ENCODE measurements at places on chromosomes 3 and 15.

- DNase-seq, result no peak
These were observed 170.7 kb downstream of the DIPK2A start for GRCh38 chr3:144142151-144142840.

DNA sequence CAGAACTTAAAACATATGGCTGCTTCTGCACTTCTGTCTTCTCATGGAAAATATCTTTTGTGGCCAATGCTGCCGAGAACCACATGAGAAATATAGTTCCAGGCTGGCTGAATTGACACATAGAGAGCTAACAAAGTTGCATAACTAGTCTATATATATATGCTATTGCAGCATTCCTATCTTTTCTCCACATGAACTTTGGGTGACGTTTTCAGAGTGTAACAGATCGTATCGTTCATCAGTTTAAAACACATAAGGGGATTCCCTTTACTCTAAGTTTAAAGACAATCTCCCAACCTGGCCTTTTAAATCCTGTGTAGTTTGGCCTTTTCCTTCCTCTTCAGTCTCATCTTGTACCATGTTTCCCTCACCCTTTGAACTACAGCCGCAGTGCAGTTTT lies 394.2 kb upstream of the CBLB start:
- DNase-seq, result no peak

DNA sequence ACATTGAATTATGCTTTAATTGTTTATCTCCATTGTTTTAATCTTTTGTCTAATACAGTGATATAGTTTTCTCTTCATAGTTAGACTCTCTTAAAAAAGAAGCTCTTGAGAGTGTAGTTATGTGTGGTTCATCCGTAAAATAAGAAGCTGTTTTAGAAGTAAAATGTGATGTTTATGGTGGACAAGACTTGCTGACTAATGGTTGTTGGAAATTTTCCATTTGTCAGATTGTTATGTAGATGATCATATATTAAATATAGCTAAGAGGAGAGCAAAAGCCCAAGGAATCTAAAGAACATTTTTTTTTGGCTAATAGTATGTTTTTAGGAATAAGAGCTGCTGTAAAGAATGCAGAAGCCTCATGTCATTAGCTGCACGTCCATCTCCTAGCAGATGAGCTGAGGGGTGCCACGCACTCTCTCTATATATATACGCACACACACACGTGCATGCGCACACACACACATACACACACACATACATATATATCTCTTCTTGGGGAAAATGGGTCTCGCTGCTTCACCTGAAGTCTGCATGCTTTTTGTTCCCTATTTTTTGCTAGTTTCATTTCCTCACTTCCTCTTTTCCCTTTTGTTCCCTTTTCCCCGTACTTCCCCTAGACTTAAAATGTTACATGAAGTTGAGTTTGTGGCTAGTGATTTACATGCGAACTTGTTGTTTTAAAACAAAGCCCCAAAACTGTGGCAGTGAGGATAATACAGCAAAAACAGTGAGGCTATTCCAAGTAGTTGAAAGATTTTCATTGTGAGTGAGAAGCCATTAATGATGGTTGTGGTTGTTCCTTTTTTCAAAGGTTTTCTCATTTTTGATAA lies 107.8 kb downstream of the MBNL1 start:
- DNase-seq, result no peak

DNA sequence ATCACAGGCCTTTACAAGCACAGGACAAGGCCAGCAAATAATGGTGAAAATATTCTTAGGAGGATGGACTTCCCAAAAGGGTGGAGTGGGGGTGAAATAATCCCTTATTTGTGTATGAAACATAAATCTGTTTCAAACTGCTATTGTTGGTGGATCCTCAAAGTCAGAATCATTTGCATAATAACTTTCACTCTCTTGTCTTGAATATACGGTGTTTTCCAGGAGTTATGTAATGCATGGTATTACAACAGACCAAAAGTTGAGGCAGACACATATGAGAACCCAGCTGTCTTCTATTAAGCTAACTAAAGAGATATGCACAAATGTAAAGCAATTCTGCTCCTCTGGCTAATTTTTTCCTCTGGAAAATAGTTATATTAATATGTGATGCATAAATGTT lies 57.7 kb downstream of the PRTG start:
- DNase-seq, result no peak

- DNase-seq, result no peak
These were observed 24.5 kb upstream of the SOX2 start for GRCh38 chr3:181687190-181687589.

DNA sequence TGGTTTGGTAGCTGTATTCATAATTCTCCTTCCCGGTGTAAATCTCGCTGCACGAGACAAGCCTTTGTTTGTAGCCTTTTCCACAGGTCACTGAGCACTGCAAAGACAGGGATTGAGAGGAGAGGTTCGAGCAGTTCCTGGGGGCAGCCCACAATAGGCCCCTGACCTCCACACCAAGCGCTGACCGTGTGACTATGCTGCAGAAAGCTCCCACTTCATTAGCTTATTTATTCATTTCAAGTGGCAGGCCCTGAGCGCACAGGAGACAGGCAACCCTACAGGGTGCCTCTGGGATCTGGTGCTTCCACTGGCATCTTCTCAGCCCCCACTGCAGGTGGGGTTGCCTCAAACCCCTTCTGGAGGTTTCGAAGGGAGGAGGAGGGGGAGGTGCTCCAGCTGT lies 140.9 kb downstream of the ADAMTS9 start:
- no peak for DNase-seq

- no peak for DNase-seq
These were observed 53.4 kb downstream of the DCBLD2 start for GRCh38 chr3:98848108-98848507.

GRCh38 chr3:63967675-63968611 lies 55.4 kb downstream of the PSMD6 start:
- DNase-seq, result peak; percentile 13

DNA sequence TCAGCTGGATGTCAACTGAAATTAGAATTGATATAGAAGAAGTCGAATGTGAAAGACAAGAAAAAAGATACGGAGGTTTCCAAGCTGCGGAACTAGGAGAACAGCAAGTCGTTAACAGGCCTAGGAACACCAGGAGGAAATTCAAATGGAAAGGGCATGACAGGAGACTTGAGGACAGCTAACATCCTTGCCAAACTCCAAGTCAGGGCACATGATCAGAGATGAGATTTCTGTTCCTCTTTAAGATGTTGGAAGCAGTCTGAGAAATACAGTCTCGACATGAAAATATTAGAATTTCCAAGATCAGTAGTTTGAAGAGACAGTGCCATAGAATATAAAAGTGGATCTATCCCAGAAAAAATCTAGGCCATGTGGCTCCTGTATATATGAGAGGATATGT lies 5.0 kb downstream of the MYO5A start:
- DNase-seq, result no peak

DNA sequence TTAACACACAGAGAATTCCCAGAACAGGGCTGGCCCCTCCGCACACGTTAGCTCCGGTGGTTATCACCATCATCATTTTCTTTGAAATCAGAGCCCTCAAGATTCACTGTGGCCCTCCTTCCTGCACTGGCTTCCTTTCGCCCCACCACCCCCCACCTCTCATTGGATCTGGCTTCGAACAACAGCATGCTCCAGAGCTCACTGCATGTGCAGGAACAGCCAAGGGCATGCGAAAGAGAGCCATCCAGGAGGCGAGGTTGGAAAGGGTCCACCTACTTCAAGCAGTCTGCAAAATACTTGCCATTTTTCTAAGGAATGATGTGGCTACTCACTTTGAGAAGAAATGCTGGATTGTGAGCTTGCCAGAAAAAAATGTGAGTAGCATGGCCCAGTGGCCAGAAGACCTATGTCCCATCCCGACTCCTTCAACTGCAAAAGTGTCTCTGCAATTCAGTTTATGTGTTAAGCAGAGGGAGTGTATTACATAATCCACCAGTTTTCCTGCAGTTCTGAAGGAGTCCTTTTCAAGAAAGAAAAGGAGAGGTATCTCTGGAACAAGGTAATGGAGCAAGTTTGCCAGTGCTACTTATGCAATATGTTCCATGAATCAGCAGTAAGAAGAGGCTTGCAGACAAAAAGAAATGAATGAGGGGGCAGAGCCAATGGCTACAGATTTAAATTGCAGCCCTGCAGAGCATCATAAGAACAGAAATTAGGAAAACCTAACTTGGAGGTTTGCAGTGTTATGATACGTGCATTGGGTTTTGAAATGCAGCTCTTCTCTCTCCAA lies 92.8 kb downstream of the OCA2 start:
- no peak for DNase-seq

GRCh38 chr15:29784413-29784812 lies 37.9 kb downstream of the TJP1 start:
- no peak for DNase-seq

- no peak for DNase-seq
These were observed 71.6 kb downstream of the CHD2 start for GRCh38 chr15:92971713-92972112.

DNA sequence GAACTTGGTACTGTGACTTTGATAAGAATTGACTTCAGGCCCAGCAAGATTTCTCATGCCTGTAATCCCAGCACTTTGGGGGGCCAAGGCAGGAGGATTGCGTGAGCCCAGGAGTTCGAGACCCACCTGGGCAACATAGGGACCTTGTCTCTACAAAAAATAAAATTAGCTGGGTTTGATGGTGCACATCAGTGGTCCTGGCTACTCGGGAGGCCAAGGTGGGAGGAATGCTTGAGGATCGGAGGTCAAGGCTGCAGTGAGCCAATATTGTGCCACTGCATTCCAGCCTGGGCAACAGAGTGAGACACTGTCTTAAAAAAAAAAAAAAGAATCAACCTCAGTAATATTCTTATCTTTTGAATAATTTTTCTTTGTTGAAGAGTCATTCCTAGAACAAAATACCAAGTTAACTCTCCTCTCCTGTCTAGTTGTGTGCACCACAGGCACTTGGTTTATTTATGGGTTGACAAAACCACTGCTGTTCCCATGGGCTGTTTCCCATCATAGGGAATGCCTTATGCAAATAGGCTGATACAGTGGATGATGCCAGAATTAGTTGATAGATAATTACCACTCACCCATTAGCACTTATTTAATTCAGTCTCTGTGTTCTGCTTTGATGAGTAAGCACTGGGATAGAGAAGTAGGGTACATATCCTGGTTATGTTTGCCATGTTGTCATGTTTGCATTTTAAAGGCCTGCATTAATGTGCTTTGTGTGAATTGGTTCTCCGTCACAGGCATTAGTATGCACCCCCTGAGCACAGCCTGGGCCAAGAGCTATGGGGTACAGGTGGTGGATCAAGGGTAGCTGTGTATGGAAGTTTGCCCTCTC lies 32.9 kb downstream of the TRAK1 start:
- DNase-seq, result no peak

DNA sequence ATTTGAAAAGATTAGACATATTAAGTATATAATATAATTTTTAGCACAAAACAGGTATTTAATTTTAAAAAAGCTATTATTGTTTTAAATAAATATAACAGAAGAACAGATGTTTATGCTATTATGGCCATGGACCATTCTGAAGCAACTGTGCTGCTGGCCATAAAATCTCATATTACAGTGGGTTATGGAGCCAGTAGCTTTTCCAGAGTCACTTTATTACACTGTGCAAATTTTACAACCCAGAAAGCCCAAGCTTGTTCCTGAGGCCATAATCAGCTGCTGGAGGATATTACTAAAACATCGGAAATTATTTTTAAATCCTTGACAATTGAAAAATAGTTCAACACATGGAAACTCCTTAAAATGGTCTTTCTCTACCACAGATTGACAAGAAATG lies 557.3 kb upstream of the KCNMB2 start:
- DNase-seq, result no peak

DNA sequence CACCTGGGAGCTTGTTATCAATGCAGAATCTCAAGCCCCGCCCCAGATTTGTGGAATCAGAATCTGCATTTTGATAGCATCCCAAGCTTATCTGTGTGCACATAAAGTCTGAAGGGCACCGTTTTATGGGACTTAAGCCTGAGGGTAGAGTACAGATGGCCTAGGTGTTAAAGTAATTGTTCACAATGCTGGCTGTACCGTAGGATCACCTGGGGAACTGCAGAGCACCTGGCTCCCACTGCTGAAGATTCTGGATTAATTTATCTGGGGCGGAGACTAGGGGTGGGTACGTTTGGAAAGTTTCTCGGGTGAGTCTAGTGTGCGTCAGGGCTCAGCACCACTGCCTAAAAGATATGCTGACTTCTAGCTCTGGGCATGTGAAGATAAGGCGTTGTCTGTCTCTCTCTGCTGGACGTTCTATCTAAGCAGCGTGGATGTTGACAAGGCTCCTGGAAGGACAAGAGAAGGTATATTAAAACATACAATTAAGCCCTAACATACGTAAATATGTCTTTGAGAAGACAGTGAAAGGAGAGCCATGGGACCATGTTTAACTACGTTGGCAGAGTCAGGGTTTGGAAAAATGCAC lies 63.2 kb upstream of the RASGRP1 start:
- DNase-seq, result no peak

- no peak for DNase-seq
These were observed 61.9 kb downstream of the SCAPER start for GRCh38 chr15:76843269-76843668.

- DNase-seq, result no peak
These were observed 45.4 kb upstream of the UBE2E1 start for GRCh38 chr3:23760325-23760724.

DNA sequence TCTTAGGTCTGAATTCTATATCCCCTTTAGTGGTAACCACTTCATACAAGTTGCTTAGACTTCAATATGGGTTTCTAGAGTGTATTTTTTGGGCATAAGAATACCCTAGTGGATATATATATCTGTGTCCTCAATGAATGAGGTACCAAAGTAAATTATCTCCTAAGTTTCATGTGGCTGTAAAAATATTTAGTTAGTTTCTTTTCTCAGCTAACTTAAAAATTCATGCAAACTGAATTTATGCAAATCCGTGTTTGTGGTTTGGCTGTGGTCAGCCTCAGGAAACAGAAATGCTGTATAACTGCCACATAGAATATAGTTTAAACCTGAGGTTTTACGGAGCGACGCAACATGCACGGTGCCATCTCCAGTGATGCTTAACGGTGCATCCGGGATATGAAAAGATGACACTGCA lies 80.3 kb downstream of the PEX5L start:
- no peak for DNase-seq

DNA sequence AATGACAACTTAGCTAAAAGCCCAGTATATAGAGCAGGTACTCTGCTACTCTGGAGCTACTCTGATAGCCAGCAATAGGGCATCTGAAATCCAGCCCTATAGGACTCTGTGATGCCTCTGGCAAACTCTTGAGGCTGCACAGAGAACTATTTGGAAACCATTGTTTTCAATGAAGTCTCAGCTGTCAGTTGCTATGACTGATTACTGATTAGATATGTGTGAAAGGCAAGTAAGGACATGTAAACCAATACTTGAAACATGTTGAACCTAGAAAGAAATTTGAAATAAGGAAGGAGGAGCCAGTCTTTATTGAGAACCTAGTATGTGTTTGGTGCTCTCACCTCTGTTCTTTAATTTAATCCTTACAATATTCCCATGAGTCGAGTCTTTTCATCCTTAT lies 40.2 kb upstream of the CRTC3 start:
- no peak for DNase-seq
